ENCODE measurements at places on chromosomes 2 and 18.
A peak's percentile ranks its signal among the peaks of the same experiment; 100 is the strongest.

- DNase-seq: no peak
These were observed 159.0 kb upstream of the HAAO start for GRCh38 chr2:42951263-42951938.

GRCh38 chr2:219234331-219234730 is 4.7 kb downstream of the ANKZF1 start:
- no peak for DNase-seq

DNA sequence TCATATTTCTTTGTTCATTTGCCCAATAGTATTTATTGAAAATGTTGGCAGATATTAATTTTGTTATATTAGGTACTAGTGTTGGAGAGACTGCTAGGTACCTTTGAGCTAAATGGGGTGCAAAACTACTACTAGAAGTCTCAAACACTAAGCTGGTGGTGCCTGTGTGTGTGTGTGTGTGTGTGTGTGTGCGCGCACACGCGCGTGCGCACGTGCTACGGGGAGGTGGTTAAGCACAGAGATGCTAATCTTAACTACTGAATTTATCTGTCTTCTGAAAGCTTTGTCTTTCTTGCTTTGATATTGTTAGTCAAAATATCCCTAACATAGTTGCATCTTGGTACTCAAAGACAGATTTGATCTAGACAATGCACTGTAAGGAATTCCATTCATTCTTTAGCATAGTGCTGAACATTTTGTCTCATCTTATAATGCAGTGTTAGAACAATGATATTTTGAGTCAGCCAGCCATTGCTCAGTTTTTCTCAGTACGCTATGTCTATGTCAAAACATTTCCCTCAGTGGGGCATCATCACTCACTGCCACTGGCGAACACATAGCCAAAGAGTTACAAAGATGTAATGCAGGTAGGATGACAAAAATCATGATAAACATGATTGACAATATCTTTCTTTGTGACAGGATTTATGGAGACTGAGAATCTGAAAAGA is 396.0 kb upstream of the RGPD4 start:
- DNase-seq: no peak

- DNase-seq: no peak
These were observed 202.2 kb upstream of the PIK3C3 start for GRCh38 chr18:41752826-41753225.

- no peak for DNase-seq
These were observed 151.2 kb upstream of the BARD1 start for GRCh38 chr2:214960677-214961076.

DNA sequence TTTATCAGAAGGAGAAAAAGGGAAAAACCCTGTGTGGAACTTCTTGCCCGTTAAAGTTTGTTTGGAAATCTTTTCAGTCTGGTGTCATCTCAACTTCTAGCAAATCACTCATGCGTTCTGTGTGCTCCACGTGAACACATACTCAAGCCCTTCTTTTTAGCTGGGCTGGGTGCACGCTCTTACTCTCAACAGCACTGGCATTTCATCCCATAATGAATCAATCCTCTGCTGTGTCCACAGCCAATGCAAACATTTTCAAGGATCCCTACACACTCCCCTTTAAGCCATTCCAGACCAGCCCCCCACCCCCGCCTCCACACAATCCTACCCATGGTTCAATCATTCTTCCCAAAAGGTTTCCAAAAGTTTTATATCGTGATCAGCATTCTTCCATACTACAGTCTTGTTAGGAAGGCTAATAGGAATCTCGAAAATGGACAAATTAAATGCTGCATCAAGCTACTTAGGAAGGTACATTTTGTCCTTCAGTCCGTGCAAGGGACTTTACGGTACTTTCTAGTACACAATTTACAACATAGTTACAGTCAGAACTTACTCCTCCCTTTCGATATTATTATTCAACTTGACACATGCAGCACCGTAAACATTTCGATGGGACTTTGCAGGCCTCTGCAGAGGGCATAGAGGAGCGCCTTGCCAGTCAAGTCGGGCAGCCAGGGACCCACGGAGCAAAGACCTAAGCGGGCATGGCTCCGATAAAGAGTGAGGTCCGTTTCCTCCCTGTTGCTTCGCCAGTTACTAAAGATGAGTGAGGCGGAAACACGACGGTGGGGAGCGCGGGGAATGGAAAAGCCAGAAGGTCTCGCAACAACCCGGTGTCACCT is 1.4 kb downstream of the PTGR3 start:
- peak; percentile 37 for DNase-seq

DNA sequence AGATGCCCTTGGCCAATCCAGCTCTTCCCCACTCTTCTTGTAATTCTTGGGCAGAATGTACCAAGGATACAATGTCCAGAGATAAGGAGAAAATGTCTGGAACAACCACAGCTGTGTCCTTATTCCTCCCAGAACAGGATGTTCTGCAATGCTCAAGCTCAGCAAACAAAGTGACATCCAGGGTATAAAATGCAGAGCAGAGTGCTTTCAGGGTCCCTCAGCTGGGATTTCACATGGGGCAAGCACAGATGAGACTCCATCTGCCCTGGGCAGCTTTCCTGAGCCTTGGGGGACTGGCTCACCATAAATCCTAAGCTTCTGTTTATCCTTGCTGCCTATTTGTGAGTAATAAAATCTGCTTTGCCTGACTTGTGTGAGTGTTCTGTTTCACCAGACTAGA is 127.4 kb downstream of the VAPA start:
- DNase-seq: no peak

DNA sequence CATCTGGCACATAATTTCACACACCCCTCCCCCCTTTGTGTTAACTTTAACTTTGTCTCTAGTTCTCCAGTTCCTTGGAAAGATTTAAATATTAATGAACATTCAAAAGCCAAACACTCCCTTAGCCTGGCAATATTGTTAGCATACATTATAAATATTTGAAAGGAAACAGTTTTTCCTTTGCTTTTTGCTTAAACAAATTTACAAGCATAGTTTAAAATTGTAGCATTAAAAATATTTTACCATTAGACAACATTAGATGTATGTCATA is 113.1 kb upstream of the SLC38A11 start:
- no peak for DNase-seq
